ENCODE measurements at places on chromosomes 6 and 20.

DNA sequence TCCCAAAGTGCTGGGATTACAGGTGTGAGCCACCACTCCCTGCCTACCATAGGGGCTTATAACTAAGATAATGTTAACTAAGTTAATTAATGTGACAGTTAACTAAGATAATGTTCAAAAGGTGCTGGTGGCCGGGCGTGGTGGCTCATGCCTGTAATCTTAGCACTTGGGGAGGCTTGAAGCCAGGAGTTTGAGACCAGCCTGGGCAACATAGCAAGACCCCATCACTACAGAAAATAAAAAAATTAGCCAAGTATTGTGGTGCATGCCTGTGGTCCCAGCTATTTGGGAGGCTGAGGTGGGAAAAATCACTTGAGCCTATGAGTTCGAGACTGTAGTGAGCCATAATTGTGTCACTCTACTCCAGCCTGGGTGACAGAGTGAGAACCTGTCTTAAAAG is 32.8 kb upstream of the SRF start:
- no peak for DNase-seq

- DNase-seq = no peak
Measured at GRCh38 chr20:2084703-2085102, 16.9 kb upstream of the STK35 start.

DNA sequence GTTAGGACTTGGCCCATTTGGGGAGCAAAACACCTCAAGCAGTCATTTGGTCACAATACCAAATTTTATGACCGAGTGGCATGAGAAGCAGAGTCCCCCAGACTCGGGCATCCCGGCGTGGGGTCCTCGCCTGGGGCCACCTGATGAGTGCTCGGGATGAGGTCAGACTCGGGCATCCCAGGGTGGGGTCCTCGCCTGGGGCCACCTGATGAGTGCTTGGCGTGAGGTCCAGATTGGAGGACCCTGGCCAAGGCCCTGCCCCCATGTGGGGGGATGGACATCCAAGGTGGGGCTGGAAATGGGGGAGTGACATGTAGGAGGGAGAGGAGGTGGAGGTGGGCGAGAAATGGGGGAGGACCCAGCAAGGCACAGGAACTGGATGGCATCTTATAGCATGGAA is 56.1 kb upstream of the CST7 start:
- DNase-seq = no peak

GRCh38 chr20:3826420-3826819 is 6.1 kb downstream of the AP5S1 start:
- DNase-seq = no peak

DNA sequence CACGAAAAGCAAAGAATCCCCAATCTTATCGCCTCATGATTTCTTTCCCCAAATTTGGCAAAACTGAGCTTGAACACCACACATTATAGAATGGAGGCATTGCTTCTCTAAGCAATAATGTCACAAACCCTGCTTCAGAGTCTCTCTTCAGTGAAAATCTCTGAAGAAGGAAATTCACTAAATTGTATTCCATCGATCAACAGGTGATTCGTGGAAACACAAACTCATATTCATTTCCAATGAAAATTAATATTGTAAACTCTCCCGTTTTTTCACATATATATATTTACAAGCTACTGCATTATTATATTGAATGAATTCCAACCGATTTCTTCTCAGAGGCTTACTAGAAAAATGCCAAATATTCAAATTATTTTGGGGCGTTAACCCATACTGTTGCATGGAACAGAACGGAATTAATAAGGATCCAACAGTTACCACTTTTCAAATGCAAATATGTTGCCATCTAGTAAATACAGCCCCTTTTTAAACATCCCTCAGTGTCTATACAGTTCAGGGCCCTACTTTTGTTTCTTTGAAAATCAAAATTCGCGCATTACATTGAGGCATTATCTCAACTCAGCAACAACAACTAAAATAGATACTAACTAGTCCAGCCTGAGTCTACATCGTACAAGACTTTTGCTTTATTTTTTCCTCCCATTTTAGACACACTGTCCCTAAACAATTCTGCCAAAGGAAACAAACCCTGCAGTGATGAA is 1.3 kb downstream of the KIF13A start:
- no peak for DNase-seq

GRCh38 chr6:134175532-134176263 is 123.3 kb upstream of the SLC2A12 start:
- DNase-seq = no peak

- DNase-seq = no peak
Measured at GRCh38 chr20:47362361-47363219, 6.1 kb upstream of the ZMYND8 start.

DNA sequence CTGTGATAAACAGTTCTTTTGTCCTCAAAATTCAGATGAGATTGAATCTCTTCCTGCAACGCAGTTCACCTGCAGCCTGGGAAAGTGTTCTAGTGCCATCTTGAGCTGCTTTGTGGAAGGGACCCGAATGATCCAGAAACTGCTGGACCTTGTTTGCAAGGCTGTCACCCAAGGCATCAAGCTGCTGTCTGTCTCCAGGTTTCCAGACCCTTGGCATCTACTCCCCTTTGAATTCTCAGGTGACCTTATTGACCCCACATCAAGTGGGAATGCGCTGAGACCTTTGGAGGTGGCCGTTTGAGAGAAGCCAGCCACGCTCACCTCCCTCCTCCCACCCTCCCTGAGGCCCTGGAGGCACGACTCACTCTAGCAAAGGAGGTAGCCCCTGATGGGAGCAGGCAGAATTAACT is 112.5 kb downstream of the EDN3 start:
- no peak for DNase-seq

- DNase-seq = no peak
Measured at GRCh38 chr20:6513599-6513998, 253.9 kb upstream of the BMP2 start.

DNA sequence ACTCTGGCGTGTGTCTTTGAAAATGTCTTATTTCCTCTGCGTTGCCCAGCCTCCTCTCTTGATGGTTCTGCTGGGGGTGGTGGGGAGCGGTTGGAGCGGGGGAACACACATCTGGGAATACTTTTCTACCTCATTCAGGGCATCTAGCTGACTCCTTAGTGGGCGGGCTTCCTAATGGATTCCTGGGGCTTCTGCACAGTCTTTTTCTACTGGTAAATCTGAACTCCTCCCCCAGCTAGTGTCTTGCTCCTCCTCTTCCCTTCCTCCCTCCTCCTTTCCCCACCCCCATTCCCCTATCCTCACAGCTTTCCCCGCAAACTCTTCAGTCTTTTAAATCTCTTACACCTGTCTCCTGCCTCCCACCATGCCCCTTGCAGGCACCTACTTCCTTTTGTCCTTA is 74.4 kb downstream of the PRL start:
- DNase-seq = no peak

DNA sequence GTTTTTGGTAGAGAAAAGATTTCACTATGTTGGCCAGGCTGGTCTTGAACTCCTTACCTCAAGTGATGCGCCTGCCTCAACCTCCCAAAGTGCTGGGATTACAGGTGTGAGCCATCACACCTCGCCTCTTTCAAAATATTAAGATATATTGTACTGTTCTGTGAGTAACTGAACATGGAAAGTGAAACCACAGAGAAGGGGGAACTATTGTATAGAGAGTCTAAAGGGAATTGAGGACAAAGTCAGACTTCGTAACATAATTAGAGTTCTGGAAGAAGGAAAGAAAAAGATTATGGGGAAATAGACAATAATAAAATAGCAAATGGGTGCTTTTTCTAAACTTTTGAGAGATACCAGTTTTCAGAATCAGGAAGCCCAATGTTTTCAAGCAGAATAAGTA is 17.4 kb upstream of the AKAP7 start:
- no peak for DNase-seq

DNA sequence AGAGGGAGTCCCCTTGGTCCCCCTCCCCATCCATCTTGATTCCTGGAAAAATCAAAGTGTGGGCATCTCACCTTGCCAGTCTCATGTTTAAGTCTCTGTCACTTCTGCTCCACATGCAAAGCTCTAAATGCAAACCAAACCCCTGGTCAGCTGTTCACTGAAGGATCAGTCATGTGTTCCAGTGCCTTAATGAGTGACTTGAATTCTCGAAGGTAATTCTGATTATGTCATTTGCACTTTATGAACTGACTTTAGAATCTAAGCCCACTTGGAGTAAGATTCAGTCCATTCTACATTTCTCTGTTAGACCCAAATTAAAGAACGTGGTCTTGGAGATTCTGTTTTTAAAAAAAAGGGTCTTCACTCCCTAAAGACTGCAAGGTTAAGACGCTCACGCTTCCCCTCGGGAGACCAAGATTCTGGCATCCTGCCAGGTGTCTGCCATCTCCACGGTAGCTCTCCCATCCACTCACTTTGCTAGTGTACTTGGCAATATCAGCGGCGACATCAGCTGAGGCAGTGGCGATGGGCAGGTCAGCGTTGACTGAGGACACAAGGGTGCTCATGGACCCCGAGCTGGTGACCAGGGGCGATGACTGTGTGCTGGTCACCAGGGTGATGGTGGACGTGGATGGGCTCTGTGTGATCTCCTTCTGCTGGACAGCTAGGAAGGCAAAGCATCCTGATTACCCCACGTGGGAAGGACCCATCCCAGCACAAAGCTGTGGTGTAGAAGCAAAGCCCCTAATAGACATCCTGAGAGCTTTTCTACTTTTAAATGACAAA is 120.5 kb downstream of the ZMYND8 start:
- no peak for DNase-seq

DNA sequence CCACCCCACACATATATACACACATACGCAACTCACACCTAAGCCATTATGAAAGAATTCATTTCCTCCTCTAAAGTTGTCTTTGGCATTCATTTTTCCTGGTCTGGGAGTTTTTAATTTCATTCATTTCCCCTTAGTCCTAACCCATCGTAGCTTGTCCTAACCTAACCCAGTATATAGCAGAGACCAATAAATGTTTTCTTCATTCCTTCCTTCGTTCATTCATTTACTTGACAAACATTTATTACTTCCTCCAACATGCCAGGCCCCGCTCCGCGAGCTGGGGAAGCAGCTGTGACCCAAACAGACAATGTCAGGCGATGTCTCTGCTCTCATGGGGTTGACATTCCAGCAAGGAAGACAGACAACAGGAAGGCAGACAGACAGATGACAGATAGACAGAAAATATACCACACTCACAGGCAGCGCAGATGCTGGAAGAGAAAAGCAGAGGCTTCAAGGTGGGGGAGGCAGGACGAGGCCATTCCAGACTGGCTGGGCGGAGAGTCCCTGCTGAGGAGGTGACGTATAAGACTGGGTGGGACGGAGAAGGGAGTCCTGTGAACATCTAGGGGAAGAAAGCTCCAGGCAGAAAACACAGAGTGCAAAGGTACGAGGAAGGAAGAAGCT is 33.7 kb upstream of the SIRPA start:
- no peak for DNase-seq

DNA sequence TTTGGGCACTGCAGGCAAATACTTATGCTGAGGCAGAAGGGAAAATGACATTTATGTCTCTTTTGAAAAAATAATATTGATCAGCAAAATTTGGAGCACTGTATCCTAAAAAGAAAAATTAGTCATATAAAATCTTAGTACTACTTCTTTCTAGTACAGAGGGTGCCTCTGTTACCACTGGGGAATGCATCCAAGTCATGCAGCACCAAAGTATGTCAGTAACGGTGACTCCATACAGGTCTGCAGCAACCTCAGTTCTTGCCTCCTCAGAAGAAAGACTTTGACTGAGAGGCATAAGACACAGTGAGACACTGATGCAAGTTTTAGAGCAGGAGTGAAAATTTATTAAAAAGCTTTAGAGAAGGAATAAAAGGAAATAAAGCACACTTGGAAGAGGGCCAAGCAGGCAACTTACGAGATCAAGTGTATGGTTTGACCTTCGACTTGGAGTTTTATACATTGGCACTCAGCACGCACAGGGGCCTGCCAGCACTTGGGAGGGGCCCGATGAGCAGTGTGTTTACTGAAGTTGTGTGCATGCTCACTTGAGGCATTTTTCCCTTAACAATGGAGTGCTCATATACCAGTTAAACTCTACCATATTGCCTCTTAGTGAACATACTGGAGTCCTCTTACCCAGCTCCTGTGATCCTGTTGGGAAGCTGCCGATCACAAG is 1244.8 kb downstream of the EPHA7 start:
- DNase-seq = no peak

- no peak for DNase-seq
Measured at GRCh38 chr20:38299963-38300362, 4.0 kb upstream of the BPI start.

DNA sequence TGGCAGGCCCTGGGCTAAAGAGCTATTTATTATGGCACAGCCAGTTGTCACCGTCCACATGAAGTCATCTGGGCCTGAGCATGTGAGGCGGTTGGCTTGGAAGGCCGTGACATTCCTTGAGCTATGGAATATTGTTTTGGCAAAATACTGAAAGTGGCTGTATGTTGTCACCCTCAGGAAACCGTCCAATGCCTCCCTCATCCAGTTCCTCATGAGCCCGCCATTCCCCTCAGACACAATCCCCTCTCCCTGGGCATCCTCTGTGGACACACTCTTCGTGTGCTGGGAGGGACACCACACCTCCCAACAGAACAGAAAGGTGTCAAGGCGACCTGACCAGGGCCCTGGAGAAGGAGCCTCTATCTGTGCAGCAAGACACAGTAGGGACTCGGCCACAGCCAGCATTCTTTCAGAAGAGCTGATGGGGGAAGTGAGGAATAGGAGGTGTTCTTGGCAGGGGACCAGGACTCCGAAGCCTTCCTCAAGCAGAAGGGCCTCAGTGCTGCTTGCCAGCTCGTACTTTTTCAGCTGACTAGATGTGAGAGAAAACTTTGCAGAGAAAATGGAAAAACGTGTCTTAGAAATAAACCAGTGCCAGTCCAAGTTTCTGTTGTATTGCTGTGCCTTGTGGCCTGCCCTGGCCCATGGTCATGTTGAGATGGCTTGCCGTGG is 120.5 kb downstream of the SOD2 start:
- no peak for DNase-seq

DNA sequence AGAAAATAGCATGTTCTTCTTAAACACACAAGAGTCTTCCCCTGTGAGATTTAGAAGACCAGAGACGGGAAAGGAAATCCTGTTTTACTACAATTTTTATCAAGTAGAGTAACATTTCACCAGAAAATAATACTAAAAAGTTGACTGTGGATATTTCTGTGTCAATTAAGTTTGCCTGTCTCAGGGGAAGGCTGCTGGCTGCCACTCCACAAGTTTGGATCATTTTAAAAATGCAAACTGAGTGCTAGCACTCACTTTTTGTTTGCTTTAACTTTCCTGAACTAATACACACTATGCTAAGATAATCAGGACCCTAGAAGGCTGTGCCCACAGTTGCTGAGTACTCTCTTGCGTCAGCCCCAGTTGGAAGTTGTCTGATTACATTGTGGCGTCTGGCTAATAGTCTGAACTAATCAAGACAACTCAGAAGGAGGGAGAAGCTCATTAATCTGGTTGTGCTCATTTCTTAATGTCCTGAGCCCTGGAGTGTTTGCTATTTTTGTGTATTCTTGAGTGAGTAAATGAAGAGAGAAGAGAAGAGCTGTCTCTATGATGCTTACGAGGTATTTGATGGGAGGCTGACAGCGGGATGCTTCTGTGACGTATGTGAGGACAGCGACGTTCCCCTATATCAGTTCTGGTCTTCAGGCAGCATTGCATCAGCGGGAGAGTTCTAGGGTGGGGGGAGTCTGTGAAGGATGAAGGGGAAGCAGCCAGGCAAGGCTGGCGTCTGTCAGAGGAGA is 664.2 kb downstream of the QKI start:
- no peak for DNase-seq
